Ammon's horn (tissue), 1 donor: ENCODE measurements at places on chromosomes 3 and 15.

DNA sequence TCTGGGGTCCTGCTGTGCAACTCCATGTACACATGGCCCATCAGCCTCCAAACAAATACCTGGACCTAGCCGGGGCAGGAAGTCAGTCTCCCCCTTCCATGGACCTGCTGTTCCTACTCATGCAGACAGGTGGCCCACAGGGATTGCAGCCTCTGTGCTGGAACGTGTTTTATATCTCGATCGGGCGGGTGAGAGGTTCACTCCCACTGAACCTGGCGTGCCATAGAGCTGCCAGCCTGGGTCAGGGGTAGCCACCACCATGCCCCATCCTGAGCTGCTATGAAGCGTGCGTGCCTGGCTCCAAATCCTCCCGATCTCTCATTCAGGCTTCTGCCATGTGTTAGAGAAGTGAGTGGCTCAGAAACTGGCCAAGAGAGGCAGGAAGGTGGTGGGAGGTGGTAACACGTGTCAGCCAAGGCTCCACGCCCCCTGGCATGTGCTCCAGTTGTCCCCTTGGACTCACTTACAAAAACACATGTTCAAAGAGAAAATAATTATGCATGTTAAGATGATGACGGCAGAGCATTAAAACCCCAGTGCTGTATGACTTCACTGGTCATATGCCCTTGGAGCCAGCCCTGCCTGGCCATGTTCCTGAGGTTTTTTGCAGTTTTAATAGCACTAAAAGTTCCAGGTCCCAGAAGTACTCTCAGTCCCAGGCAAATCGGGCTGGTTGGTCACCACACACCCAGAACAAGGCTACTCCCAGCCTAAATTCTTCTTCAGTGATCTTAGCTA is 30.6 kb downstream of the CTSH start:
- no peak for DNase-seq

DNA sequence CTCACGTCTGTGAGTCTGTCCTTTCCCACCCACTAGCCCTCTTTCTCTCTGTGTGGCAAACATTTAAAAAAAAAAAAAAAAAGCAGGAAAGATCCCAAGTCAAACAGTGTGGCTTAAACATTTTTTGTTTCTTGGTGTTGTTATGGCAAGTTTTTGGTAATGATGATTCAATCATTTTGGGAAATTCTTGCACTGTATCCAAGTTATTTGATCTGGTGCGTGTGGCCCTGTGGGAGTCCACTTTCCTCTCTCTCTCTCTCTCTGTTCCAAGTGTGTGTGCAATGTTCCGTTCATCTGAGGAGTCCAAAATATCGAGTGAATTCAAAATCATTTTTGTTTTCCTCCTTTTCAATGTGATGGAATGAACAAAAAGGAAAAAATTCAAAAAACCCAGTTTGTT is 97.7 kb downstream of the GAP43 start:
- DNase-seq, result no peak

DNA sequence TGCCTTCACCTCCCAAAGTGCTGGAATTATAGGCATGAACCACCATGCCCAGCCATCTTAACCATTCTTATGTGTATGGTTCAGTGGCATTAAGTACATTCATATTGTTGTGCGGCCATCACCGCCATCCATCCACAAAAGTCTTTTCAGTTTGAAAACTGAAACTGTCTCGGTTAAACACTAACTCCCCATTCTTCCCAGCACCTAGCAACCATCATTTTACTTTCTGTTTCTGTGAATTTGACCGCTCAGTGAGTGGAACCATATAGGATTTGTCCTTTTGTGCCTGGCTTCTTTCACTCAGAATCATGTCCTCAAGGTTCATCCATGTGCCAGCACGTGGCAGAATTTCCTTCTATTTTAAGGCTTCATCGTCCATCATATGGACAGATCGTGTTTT is 5.8 kb downstream of the MCM2 start:
- DNase-seq, result no peak

DNA sequence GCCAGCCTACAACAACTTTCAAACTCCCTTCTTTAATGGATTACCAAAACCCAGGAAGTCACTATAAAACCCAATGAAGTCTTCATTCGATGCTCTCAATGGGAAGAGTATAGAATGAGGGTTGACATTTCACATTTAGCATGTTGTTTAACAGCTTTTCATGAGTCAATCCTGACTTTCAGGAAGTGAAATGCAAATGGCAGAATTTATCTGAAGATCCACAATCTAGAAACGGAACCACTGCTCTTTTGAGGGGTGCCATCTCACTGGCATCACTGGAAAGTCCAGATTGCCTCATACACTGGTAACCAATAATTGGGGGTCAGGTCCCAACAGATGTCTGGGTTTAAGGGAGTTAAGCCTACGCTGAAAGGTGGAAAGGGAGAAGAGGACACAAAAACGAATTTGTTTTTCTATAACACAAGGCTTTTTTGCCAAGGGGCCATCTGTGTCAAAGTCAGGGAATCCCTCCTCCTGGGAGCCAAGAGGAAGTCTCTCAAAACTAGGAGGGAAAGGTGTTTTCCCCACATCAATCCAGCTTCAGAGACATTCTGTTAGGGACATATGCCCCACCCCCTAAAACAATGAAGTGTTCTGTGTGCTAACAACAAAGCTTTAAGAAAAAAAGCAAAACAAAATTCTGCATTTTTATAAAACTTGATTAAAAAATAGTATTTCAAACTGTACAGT is 12.0 kb upstream of the ATP1B3 start:
- DNase-seq, result no peak

- no peak for DNase-seq
Measured at GRCh38 chr15:90735923-90736322, 18.8 kb downstream of the BLM start.

DNA sequence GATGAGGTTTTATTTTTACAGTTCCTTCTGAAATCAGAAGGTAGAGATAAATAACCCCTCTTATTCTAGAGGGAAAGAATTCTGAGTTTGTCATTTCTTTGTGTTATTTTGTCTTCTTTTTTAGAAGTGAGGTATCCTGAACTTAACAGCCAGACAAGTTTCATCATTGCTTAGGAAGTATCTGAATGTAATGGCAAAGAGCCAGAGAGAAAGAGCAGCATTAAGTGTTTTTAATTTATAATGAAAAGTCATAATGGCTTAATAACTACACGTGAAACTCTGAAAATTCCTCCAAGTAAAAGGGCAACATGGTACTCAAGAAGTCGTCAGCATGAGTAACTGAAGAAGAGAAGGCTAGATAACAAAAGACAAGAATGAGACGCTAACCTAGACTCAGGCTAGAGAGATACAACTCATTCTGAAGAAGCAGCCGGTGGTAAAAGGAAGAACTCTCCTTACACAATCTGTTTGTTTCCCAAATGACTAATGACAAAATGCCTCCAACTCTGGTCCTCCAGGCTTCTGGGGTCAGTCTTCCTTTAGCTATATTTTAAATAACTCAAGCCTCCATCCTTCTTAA is 116.2 kb upstream of the NECTIN3 start:
- no peak for DNase-seq

DNA sequence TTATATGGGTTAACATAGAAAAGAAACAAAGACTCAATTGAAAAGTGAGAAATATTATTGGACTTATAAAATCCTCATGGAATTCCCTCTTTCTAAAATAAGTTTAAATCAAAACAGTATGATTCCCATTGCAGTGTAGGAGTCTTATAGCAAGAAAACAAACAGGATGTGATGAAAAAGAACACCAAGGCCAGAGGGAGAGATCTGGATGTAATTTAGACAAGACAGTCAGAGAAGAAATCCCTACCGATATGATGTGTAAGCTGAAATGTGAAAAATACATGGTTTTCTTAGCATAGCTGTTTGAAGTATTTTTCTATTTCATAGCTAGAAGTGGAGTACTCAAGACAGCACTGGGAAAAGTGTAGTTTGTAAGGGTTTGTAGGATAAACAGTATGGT is 521.5 kb downstream of the RSL24D1 start:
- no peak for DNase-seq

GRCh38 chr15:65401611-65402240 is 21.0 kb downstream of the IGDCC4 start:
- no peak for DNase-seq

GRCh38 chr15:23385886-23386430 is 31.4 kb downstream of the GOLGA8S start:
- DNase-seq, result no peak

GRCh38 chr3:116614795-116615362 is 94.7 kb upstream of the TUSC7 start:
- peak; percentile 4 for DNase-seq

- DNase-seq, result peak; percentile 13
Measured at GRCh38 chr3:144843099-144843498, 871.5 kb downstream of the DIPK2A start.

GRCh38 chr15:98842192-98842972 is 165.2 kb downstream of the PGPEP1L start:
- DNase-seq, result no peak

GRCh38 chr3:152097120-152097519 is 171.6 kb upstream of the MBNL1 start:
- no peak for DNase-seq

GRCh38 chr15:90266485-90266884 is 1.0 kb downstream of the NGRN start:
- DNase-seq, result no peak

GRCh38 chr3:125017406-125017805 is 38.4 kb downstream of the HEG1 start:
- no peak for DNase-seq

DNA sequence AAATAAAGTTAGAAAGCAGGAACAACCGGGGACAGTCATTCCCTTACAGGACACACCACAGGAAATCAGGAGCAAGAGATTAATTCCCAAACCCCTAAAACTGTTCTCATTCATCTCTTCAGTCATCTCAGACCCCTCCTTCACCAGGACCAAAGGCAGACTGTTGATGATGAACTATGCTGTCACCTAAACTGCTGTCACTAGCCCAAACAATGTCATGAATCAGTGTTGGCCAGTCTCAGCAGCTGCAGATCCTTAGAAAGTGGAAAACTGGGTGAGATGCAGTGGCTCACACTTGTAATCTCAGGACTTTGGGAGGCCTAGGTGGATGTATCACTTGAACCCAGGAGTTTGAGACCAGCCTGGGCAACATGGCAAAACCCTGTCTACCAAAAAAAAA is 909.6 kb downstream of the ROBO1 start:
- no peak for DNase-seq

DNA sequence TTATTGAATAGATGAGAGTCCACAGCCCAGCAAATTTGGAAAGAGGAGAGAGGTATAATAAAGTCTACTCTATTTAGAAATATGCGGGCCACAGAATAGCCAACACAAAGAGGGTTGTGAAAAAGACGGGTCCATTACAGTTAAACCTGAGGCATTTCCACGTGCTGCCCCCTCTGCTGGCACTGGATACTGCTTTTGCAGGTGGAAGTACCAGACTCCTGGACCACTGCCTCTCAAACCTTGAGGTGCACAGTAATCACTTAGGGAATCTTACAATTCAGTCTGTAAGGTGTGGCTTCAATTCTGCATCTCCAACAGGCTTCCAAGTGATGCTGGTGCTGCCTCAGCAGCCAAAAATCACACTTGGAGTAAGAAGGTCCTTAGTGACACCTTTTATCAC is 3.0 kb upstream of the TFDP2 start:
- DNase-seq, result no peak

- no peak for DNase-seq
Measured at GRCh38 chr3:47006145-47006651, 26.7 kb downstream of the NBEAL2 start.

GRCh38 chr15:95085056-95085455 is 853.7 kb downstream of the MCTP2 start:
- no peak for DNase-seq
